ENCODE measurements at places on chromosomes 5 and 9.

GRCh38 chr9:98328770-98329169 lies 73.3 kb upstream of the TBC1D2 start:
- DNase-seq, result no peak

DNA sequence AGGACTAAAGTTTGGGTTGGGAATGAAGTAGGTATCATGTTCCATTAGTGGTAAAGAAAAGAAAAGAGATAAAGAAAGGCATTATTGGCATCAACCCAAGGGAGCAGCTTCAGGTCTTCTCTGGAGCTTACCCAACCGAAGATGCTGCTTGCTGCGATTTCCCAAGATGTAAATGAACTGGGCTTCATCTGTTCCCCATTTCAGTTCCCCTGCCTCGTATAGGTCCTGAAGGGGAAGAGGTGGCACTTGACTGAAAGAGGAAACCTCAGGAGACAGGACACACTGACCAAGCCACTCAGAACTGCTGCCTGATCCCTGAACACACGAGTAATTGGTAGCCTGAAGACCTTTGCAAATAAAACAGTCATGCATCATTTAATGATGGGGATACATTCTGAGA lies 24.6 kb downstream of the ANXA6 start:
- no peak for DNase-seq

DNA sequence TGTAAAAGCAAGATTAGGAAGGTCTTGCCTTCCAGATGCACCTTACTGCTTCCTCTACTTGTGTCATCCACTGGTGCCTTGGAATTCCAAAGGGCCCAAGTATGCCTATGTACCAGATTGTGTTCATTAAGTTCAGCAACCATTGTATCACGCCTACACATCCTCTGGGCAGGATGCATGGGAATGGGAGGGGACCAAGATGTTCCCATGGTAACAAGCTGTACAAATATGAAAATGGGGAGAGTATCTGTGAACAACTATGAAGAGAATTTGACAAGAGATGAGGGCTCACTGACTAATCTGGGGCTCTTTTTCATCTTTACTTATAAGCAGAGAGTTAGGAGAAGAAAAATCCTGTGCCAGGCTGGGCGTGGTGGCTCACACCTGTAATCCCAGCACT lies 137.8 kb upstream of the MAP1B start:
- DNase-seq, result no peak

- DNase-seq, result no peak
Measured at GRCh38 chr5:117800261-117800660, 1188.1 kb downstream of the DTWD2 start.

DNA sequence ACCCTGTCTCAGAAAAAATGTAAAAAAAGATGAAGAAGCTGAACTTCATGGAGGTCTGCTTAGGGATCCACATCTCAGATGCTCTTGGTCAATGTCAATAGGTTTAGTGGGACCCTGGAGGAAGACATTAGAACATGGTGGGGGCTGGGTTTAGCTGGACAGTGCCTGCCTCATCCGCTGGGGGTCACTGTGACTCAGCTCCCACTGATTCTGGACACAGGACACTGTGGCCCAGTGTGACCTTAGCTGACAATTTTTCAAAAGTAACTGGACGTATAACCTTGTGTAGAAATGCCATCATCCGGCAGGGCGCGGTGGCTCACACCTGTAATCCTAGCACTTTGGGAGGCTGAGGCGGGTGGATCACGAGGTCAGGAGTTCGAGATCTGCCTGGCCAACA lies 7.3 kb upstream of the HNRNPAB start:
- no peak for DNase-seq

GRCh38 chr5:72612810-72613209 lies 105.6 kb upstream of the ZNF366 start:
- no peak for DNase-seq

DNA sequence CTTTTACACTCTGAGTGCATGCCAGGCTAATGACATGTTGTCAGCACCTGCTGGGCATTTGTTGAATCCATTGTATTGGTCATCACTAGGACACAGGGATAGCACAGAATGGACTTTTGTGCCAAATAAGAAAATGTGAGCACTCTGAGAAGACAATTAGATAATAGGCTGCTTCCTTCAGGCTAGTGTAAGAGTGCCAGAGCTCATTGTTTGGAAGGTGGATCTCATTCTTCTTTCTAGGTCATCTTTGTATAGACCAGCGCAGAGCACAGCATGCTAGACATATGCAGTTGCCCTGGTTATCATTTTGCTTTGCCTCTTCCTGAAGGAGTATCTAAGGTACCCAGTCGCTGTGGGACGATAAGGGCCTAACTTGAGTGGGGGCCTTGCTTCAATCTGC lies 493.4 kb upstream of the COX7C start:
- DNase-seq, result no peak

DNA sequence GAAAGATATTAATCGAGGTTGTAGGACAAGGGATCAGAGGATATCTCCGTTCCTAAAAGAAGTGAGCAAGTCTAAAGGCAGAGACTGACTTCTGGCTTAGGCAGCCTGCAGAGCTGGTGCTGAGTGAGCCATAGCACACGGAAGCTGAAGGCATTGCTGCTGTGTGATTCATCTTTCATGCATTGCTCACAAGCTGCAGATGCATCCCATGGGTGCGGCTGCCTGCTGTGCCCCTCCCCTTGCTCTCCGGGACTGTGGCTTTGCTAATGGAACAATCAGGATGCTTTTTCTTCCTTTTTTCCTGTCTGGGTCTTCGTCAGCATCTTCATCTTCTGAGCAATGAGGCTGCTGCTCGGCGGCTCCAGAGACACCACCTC lies 341.4 kb downstream of the DIRAS2 start:
- no peak for DNase-seq

DNA sequence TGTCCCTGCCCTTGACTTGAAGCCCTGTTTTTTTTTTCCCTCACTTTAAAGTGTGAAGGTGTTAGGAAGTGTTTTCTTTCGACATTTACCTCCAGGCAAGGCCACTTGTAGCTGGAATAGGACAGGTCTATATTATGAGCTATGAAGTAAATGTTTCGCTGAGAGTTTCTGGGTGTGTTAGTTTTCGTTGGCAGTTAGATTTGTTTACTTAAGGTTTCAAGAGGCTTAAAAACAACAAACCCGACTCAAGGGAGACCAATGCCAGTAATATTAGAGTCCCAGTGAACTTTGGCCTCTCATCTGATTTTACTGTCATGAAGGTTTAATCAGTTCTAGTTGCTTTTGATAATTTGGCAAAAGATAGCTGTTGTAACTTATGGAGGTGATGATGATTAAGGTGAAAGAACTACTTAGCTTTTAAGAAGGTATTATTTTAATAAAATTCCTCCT lies 25.2 kb downstream of the OCLN start:
- no peak for DNase-seq

DNA sequence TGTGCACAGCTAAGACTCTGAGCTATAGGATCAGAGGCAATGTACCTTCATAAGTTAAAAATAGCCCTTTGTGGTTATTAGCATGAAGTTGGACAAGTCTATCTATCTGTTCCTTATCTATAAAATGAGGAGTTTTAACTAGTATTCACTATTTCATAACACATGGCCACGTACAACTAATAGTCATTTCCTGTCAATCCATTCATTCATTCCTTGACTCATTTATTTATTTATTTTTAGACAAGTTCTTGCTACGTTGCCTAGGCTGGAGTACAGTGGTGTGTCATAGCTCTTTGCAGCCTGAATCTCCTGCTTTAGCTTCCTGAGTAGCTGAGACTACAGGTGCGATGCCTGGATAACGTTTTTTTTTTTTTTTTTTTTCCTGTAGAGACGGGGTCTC lies 92.1 kb downstream of the NR3C1 start:
- DNase-seq, result no peak

GRCh38 chr9:134987906-134988700 lies 70.4 kb upstream of the FCN1 start:
- no peak for DNase-seq

GRCh38 chr5:77636641-77637169 lies 1.8 kb downstream of the OTP start:
- no peak for DNase-seq
